Activated T-cell treated with anti-CD3 and anti-CD28 coated beads for 48 hours (primary cell): ENCODE measurements at places on chromosomes 6 and 20.

GRCh38 chr6:36598326-36598725 is 4.2 kb downstream of the SRSF3 start:
- DNase-seq: no peak

DNA sequence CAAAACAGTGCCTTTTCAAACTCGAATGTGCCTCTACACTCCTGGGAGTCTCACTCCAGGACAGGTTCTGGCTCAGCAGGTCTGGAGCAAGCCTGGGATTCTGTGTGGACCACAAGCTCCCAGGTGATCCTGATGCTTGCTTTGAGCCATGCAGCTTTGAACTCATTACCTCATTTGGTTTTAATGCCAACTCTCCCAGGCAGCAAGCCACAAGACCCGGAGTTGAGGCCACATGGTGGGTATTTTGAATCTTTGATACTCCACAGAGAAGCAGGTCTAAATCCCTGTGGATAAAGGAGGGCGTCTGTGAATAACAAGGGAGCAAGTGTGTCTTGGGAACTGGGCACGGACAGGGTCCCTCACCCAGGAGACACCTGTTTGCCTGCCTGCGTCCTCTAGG is 205.4 kb upstream of the CST7 start:
- no peak for DNase-seq

DNA sequence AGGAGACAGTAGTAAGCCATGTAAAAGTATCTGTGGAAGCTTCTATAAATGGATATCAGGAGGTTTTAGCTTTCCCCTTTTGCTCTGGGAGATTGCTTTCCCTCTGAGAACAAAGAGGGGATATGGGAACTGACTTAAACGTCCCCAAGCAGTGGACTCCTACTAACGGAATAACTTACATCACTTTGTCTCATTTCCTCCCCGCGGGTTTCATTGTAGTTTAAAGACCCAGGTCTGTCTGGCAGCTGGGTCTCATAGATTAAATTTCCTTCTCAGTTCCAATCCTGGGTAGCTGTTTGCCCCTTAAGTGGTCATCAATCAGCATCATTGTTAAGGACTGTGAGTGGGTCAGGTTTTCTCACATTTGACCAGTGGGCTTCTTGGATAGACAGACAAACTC is 68.7 kb downstream of the PLAGL1 start:
- no peak for DNase-seq

DNA sequence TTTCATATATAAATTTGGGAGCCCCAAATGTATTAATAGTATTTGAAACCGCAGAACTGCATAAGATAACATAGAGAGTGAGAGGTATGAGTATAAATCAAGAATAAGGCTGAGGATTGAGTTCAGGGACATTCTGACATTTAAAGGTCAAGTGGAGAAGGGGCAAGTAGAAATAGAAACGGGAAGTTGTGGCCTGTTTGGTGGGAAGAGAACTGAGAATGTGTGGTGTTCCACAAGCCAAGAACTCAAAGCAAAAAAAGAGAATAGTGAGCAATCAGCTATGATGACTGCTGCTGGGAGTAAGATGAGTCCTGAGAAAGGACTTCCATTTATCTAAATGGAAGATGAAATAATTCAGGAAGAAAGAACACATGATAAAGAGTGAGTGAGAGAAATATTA is 418.4 kb downstream of the CD109 start:
- DNase-seq: no peak

DNA sequence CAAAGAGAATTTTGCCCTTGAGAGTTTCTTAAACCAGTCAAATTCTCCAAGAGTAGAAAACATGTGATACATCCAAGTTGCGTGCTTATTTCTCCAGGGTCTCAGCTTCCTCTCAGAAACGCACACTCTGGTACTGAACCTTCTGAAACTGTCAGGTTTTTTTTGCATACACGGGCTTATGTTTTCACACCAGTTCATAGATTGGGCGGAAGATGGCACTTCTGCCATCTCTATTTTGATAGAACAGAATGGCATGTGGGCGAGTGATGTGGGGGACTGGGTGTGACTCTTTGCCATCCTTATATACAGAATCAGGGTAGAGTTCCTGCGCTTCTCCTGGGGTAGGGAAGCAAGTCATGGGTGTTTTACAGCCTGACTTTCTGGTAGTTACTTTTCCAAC is 56.4 kb downstream of the ADTRP start:
- DNase-seq: no peak

DNA sequence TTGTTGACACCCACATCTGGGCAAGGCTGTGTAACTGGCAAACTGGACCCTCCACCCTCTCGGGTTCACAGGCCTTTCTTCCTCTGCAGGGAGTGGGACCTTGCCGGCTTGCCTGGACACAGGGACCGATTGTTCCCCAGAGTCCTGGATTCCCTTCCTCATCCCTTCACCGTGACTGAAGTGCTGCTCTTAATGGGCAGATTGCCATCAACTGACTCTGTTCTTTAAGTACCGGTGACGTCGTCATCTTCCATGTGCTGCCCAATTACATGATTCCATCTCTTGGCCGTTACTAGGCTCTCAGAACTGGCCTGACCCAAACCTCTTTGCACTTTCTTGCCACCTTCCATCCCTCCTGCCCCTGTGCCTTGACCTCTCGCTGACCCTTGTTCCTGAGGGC is 85.4 kb downstream of the EYA4 start:
- DNase-seq: no peak

GRCh38 chr6:149031201-149031858 is 284.5 kb downstream of the UST start:
- no peak for DNase-seq

DNA sequence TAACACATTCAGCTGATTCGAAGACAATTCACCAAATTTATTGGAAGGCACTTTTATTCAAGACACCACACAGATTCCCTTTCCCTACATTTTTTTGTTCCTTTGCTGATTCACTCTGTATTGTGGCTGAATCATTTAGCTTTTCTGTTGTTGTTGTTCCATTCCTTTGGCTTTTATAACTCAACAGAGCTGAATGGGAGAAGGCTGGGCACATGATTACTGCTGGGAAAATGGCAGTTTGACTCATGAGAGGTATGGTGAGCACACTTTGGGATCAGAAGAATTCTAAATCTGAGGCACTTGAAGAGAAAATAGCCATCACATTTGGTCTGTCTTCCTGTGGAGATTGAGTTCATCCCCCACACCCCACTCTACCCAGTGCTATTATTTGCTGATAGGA is 15.7 kb upstream of the SAYSD1 start:
- DNase-seq: no peak

DNA sequence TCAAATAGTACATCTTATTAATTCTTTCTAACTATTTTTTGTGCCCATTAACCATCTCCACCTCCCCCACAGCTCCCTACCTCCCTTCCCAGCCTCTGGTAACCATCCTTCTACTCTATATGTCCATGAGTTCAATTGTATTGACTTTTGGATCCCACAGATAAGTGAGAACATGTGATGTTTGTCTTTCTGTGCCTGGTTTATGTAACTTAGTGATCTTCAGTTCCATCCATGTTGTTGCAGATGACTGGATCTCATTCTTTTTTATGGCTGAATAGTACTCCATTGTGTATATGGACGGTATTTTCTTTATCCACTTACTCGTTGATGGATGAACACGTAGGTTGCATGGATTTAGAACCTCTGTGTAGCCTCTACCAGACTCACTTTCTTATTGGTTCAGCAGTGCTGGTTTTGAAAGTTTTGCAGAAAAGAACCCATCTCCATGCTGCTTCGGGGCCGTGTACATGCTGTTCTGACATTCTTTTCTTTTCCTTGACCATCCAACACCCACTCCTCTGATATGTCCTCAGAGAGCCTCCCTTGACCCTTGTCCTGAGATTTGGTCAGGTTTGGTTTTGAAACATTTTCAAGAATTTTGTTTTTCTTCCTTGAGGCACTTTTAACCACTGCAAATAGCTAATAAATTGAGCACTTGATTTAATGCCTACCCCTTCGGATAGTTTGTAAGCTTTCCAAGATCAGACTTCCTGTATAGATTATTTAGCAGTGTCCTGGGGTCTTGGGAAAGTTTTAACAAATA is 231.2 kb upstream of the ZFP64 start:
- no peak for DNase-seq

DNA sequence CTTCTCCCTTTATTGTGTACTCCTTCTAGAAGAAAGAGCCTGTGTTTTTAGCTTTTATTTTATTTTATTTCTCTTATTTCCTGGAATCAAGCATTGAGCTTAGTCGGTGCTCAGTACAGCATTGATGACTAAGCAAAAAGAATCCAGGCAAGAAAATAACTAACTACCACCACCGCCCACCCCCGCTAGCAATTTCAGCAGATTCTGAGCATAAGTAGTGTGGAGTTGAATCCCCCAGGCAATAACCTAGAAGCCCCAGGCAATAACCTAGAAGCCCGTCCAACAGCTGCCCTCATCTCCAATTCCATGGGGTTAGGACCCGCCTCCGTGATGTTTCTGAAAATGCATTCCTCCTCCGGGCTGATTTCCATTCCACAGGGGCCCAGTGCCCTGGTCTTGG is 258.0 kb upstream of the TAB2 start:
- no peak for DNase-seq

DNA sequence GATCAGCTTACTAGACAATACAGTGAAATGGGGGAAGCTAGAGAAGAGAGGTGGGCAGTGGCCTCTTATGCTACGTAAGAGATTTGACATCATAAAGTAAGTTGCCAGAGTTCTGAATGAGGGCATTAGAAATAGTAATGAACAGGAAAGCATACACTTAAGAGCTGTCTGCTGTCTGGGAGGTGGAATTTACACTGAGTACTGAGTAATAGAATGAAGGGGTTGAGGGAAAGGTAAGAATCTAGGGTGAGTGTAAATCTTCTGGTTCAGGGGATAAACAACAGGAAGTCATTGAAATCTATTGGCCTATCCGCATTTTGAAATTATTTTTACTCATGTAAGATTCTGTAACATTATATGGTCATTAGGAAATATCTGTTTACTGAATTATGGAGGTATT is 35.8 kb downstream of the HLA-DMB start:
- DNase-seq: no peak

- DNase-seq: no peak
Observed at GRCh38 chr20:41480054-41480770, 113.6 kb upstream of the EMILIN3 start.

DNA sequence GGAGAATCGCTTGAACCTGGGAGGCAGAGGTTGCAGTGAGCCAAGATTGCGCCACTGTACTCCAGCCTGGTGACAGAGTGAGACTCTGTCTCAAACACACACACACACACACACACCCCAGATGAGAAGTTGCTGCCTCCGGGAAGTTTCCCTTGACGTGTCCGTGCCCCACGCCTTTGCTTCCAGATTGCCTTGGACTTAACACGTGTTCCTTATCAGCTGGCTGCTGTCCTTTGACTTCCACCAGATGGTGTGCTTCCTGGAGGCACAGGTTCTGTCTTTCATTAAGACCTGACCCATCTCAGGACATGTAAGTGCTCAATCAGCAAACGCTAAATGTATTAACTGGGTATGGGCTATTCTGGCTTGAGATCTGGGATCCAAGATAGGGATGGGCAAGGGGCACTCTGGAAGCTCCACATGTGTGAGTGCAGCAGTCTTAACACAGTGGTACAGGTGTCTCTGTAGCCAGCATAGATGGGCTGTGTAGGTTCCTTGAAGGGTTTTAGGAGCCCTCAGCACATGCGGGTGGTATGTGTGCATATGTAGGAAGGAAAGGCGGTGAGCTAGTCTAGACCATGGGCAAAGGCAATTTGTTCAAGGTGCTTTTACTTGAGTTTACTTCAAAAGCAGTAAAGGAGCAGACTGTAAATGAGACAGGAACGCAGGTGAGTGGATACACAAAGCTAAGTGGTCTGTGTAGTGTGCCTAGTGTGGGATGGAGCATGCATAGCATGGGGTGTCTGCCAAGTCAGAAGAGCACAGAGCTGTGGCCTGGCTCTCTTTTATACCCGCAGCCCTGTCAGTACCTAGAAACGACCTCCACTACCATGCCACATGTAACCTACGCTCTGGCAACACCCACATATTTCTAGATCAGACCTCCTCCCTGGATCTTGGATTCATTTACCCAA is 11.6 kb downstream of the PIGT start:
- DNase-seq: no peak

GRCh38 chr6:156098839-156099238 is 643.2 kb upstream of the NOX3 start:
- DNase-seq: no peak

GRCh38 chr6:98777762-98778161 is 56.6 kb upstream of the POU3F2 start:
- DNase-seq: no peak

GRCh38 chr6:159727717-159728445 is 575 bp downstream of the WTAP start:
- no peak for DNase-seq

DNA sequence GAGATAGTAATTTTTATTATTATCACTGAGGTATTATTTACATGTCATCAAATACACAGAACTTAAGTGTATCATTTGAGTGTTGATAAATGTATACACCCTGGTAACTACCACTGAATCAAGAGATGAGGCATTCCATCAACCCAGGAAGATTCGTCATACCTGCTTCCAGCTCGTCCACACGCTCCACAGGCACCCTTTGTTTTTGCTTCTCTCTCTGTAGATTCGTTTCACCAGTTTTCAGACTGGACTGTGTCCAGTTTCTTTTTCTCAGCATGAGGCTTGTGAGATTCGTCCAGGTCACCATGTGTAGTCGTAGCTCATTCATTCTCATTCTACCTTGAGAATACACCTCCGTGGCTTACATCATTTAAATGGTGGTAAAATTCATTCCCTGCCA is 64.5 kb downstream of the BFSP1 start:
- DNase-seq: no peak

DNA sequence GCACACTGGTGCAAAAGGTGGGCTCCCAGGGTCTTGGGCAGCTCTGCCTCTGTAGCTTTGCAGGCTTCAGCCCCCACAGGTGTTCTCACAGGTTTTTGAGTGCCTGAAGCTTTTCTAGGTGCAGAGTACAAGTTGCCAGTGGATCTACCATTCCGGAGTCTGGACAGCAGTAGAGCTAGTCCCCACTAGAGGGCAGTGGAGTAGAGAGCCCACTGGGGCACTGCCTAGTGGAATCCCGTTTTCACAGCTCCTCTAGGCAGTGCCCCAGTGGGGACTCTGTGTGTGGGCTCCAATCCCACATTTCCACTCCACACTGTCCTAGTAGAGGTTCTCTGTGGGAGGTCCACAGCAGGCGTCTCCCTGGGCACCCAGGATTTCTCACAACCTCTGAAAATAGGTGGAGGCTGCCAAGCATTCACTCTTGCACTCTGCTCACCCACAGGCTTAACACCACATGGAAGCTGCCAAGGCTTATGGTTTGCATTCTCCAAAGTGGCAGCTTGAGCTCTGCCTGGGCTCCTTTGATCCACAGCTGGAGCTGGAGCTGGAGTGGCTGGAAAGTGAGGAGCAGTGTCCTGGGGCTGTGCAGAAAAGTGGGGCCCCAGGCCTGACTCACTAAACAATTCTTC is 86.3 kb upstream of the PROKR2 start:
- peak; percentile 15 for DNase-seq
